Thoracic aorta (tissue), 2 donors: ENCODE measurements at places on chromosomes 1 and 21.

DNA sequence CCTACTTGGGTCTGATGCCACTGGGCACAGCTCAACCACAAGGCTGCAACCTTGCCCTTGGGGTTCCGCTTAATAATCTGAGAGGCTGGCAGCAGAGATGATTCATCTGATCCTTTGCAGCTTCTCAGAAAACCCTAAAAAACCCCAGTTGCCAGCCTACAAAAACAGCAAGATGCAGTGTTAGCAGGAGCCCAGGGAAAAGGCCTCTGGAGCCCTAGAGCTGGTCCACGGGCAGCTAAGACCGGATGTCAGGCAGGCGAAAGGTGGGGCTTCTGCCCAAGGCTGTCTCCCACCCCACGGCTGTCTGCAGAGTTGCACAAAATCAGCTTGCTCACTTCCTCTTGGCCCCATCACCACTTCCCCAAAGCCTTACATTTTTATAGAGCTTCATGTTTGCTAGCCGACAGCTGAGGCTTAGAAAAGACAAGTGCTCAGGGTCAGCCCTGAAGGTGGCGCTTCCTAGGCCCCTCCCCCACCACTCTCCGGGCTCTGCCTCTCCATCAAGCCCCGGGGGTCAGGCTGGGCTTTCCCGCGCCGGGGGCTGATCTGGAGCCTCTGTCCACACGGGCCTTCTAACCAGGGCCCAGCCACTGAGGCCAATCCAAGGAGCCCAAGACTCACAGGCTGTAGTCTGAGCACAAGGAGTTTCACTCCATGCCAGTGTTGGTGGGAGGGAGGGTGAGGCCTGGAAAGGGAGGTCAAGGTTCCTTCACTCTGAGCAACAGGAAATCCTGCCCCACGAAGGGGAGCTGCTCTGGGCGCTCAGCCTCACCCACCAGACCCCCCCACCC is 4.2 kb upstream of the ADORA3 start:
- no peak for DNase-seq

DNA sequence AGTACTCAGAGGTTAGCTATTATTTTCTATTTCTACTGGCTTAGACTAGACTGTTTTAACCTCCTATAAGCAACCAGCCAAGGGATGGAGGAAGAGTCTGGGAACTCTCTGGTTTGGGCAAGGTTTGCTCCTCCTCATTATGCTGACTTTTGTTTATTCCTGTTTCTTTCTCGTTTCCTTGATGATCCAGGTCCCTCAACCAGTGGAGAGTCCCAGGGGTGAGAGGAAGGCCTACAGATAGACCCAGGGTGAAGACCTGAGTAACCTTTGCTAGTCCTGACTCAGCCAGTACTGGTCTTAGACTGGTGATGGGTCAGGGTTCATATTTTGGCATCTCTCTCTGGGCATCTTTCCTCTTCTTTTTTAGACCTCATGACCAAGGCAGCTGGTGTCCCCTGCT is 5.4 kb downstream of the TUFT1 start:
- no peak for DNase-seq

DNA sequence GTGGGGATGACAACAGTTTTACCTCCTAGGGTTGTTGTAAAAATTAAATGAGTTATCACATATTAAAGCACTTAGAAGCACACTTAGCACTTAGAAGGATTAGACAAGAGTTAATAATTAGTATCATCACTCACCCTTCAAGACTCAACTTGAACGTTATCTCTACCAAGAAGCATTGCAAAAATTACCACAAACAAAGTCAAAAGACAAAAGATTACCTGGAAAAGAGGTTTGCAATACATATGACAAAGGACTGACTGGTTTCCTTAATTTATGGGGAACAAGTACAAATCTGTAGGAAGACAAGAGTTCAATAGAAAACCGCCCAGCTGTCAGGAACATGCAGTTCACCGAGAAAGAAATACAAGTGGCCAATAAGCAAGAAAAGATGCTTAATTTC is 93.3 kb upstream of the ATP1A1 start:
- no peak for DNase-seq

- DNase-seq, result peak; percentile 39
Measured at GRCh38 chr1:226664413-226665101, 74.5 kb downstream of the ITPKB start.

GRCh38 chr1:160277987-160278386 is 6.9 kb downstream of the PEX19 start:
- DNase-seq, result no peak

DNA sequence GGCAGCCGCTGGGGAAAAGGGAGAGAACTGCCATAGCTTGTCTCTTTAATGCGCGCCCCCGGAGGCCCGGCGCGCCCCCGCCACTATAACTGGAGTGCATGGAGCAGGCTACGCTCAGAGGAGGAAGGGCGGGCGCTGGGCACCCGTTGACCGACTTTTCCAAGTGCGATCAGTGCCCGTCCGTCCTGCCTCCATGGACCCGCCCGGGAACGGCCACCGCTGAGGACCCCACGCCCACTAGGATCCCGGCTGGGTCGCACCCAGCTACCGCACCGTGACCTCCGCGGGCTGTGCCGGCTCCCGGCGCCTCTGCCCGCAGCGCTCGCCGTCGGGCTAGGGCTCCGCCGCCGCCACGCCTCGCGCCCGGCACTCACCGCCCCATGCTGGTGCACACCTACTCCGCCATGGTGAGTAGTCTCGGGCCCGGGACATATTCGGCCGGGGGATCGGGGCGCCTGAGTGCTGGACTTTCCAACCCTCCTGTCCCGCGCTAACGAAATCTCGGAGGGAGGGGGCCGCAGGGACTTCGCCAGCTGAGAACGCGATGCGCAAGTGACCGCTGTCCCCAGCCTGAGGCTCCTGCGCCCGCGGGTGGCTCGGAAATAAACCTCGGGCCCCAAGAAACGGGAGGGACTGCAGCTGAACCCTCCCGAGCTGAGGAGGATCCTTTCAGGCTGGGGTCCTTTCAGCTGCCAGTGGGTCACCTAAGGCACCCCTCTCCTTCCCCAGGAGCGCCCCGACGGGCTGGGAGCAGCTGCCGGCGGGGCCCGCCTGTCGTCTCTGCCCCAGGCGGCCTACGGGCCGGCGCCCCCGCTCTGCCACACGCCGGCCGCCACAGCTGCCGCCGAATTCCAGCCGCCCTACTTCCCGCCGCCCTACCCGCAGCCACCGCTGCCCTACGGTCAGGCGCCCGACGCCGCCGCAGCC is at the start of gene TFAP2E:
TSS of gene TFAP2E (plus strand) at position 117 of the 927 bp plus-strand sequence. CDS start at position 381, 264 bp downstream.
- no peak for DNase-seq

GRCh38 chr1:244802041-244802440 is 33.4 kb upstream of the COX20 start:
- DNase-seq, result no peak

DNA sequence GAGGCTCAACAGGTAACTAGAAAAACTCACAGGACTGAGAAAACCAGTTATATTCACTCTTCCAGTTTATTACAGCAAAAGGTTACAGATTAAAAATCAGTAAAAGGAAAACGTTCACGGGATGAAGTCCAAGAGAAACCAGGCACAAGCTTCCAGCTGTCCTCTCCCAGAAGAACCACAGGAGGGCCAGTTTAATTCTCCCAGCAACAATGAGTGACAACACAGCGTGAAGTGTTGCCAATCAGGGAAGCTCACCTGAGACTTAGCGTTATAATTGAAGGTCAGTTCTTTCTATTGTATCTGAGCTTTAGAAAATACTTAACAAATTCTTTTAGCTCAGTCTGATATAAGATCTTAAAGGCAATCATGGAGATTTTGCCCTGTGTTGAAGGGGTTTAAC is 65.2 kb upstream of the TNR start:
- no peak for DNase-seq

DNA sequence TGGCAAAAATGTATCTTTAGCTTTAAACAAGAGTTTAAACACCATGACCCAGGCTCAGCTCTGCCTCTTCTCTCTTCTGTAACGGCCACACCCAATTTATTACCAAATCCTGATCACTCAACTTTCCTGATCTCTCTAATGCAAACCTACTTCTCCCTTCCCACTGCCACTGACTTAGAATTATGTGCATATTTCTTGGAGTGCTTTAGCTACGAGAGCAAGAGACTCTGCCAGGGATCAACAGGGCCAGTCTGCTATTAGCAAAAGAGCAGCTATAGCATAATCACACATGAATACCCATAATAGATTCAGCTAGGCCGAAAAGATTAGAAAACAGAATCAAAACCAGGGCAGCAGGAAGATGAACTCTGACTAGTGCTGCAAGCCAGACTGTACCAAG is 215.5 kb downstream of the MRPL39 start:
- no peak for DNase-seq

- no peak for DNase-seq
Measured at GRCh38 chr1:36966242-36966641, 68.1 kb downstream of the GRIK3 start.

DNA sequence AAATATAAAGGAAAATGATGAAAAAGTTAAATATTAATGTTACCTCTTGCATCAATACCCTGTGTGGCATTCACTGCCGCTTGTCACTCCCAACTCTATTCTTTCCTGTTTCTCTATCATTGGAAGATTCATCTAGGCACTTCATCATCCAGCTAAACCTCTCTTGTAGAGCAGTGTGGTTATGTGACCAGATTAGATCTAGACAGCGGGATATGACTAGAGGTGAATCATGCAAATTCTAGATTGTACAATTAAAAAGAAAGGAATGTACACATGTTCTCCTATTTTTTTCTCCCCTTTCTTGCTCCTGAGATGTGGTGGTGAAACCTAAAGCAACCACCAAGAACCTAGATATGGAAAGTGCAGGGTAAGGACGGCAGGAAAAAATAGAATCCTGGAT is 174.1 kb downstream of the LBR start:
- no peak for DNase-seq

DNA sequence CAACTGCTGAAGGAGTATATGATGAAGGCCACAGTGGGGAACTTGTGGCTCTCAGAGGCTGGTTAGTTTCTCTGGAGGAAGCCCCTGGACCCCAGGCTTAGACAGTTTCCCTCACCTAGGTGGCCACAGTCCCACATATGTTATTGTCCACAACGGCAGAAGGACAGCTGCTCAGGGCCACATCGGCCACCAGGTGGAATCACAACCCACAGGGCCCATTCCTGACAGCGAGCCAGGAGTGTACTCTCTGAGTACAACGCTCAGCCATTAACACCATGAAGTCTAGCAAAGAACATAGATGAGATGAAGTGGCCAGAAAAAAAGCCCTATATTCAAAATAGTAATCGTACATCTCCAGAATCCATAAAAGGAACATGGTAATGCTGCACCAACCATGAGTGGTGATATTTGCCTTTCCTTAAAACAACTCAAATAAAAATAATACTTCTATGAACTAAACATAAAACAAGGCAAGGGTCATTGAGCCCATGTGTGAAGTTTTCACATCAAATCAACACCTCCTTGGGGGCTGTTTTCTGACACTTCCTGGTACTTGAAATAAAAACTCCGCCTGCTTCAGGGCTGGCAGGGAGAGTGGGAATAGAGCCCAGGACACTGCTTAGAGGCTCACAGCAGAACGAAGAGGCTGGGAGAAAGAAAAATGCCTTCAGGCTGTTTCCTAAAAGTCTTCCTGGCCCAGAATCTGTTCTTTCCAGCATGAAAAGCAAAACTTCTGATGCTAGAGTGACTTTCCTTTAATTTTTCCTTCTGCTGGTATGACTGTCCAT is 383.3 kb downstream of the HHAT start:
- no peak for DNase-seq

DNA sequence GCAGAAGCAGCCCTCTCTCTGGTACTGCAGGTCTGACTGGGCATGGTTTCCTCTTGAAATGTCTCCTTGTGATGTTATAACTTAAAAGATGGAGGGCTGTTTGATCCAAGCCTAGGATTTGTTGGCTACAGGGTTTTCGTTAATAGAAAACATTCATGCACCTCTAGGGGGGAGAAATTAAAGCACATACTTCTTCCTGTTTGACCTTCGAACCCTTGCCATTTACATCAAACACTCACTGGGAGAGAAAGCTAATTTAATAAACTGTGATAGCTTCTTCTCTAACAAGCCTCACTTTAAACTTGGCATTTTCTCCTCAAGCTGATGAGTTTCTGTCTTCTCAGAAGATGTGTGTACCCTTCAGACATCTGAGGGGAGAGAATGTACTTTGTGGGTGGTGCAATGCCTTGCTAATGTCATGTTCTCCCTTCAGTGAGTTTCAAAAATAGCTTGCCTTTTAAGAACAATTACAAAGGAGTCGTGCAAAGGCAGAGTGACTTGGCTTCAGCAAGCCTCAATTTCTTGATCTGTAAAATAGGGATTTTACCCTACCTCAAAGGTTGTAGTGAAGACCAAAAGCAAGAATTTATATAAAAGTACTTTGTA is 20.4 kb downstream of the CACHD1 start:
- no peak for DNase-seq

DNA sequence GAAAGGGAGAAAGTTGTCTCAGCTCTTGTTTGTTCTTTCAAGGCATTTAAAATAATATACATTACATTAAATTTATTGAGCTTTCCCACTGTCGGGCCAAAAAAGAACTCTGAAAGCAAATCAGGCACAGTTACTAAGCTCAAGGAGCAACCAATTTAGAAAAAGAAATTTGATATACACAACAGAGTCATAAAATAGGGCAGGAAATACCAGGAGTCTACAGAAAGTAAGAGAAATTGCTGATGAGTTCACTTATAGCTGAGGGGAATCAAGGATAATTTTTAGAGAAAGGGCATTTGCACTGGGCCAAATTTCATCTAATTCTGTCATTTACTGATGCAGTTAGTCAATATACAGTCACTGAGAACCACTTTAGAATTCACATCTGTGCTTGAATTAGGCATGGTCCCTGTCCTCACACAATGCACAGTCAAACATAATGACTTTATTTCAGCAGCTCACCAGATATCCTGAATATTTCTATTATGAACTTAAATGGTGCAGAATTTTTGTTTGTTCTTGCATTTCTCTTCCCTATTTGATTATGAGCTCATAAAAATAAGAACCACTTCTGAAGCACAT is 249.6 kb upstream of the BEND5 start:
- no peak for DNase-seq

- no peak for DNase-seq
Measured at GRCh38 chr1:65359888-65360287, 50.5 kb downstream of the DNAJC6 start.

DNA sequence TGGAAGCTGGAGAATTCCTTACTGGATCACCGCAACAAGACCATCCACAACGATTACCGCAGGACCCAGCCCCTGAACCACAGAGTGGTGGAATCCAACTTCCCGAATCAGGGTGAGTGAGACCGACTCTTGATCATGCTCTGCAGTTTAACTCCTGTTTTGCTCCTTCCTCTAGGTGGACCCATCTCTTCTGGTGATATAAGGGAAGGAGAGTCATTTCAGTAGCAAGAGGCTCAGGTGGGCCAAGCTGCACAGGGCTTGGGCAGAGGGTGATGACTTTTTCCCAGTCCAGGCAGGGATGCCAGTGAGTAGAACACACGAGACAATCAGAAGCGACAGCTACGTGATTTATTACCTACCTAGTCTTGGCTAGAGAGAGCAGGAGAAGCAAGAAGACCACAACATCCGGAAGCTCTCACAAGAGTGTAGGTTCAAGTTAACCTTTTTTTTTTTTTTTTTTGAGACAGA is 25.2 kb downstream of the CA6 start:
- no peak for DNase-seq

DNA sequence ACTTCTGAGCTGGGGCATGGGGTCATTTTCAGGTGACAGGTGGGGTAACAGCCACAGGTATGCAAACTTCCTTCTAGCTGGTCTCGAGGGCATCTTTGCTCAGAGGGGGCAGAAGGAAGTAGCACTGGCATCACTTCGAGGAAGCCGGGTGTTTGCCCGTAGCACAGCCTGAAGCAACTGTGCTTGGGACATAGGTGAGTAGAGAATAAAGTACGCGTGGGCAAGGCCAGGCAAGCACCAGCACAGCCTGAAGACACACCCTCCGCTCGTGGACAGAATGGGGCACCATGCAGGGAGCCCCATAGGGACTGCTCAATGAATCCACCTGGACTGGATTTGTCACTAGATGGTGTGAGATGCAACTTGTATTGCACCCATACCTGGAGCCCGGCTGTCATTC is 167.1 kb downstream of the KCNJ6 start:
- DNase-seq, result no peak
